Activated CD4-positive, CD25-positive, alpha-beta regulatory T cell treated with anti-CD3 and anti-CD28 coated beads, Interleukin-2, amount 50 U/mL, for 72 hours (primary cell): ENCODE measurements at places on chromosomes 5 and 9.

- no peak for DNase-seq
Observed at GRCh38 chr5:138955013-138955660, 80.0 kb upstream of the LRRTM2 start.

GRCh38 chr5:9699681-9700080, 69.5 kb upstream of the TAS2R1 start:
- no peak for DNase-seq

GRCh38 chr5:37715361-37715760, 124.5 kb downstream of the GDNF start:
- no peak for DNase-seq

DNA sequence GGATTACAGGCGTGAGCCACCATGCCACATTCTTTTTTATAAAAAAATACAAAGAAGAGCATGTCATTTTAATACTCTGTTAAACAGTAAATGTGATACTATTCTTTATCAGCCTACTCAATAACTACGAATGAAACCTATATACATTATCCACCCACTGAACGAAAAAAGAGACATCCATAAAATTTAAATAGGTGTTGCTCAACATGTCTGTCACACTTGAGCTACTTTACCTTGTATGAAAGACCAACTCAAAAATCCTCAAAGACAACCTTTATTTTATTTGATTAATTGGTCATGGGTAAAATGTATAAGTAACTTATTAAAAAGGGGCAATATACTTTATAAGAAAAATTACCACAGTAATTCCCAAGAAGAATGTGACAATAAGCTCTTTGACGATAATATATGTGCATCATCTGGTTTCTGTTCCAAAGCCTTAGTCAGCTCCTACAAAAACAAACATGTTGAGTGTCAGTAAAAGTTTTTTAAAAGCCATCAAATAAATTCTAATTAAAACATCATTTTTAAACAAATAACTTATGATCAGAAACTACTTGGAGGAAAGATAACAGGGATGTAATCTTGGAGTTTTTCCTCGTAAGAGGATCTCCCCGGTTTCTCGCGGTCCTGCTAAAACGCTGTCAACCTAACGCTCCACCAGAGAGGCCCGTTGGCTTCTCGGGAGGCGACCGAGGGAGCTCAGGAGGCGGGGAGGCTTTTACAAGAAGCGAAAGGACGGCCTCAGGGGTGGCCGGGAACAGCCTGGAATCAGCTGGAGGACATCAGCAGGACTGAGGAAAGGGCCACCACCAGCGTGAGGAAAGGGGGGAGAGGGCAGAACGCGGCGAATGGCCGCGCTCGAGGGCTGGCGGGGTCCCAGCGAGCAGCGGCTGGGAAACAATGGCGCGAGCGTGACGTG, 13.5 kb upstream of the ANKRD18B start:
- peak; percentile 46 for DNase-seq

DNA sequence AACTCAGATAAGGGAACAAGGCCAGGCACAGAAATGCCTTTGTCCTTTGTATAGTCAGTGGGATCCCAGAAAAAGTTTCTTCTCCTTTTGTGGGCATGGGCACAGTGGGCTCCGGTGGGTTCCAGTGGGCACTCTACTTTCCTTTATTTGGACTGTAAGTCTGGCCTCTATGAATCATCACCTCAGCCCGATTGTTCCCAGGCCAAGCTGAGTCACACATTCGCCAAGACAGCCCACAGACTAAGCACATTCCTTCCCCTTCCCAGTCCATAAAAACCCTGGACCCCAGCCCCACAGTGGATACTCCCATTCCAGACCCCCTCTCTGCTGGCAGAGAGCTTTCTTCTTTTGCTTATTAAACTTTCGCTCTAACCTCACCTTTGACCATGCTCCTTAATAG, 165.0 kb downstream of the FBXL17 start:
- DNase-seq, result no peak

DNA sequence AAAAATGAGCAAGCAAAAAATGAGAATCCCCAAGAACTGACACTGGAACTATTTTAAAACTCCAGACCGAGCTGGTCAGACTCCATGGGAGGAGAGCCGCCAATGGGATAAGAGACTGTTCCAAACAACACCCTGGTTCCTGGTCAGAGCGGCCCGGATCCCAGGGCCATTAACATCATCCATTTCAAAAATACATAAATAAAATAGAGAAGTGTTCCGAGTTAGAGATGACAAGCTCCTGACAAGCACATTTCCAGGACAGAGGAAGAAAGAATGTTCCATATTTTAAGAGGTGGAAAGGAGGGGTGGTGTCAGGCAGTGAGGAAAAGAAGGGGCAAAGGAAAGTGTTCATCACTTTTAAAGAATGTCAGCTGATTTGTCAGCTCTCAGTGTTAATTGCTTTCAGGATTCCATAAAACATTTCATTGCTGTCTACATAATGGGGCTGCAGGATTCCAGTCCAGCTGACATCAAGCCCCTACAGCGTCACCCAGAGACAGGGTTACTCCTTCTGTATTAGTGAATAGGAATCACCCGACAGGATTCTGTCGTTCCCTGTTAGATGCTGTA, 202.5 kb upstream of the TRIM32 start:
- DNase-seq, result no peak

- no peak for DNase-seq
Observed at GRCh38 chr9:34961574-34962490, 3.7 kb downstream of the PHF24 start.

DNA sequence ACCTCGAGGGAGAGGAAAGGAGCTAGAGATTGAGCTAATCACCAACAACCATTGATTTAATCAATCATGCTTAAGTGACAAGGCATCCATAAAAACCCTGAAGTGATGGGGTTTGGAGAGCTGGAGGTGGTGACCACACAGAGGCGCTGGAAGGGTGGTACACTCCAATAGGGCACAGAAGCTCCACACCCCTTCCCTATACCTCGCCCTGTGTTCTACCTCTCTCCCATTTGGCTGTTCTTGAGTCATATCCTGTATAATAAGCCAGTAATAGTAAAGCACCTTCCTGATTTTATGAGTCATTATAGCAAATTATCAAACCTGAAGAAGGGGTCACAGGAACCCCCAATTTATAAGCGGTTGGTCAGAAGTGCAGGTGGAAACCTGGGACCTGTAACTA, 18.3 kb downstream of the ACTL7B start:
- DNase-seq, result no peak

DNA sequence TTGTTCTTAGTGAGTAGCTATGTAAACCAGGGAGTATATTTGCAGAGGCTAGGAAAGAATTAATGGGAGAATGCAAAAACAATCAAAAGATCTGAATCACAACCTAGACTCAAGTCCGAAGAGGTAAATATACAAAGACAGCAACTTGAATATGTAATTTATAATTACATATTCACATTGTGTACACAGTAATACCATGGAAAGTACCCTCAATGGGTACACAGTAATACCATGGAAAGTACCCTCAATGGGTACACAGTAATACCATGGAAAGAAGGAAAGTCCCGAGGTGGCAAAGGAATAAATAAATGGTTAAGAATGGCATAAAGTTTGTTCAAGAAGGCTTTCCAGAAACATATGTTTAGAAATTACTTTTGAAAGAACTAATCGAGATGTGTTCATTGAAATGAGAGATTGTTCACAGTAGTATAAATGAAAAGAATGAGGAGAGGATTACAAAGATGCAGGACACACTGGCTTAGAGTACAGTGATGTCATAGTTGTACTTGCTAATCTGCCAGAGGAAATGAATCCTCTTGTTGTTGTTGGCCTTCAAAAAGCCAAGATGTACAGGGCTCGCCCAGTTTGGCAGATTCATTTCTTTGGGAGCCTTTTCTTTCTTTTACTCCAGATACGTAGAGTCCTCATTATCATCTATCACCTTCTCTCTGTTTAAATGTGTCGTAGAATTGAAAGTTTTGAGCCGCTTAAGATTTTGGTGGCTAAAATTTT, 116.0 kb downstream of the UNC13B start:
- DNase-seq, result no peak

- no peak for DNase-seq
Observed at GRCh38 chr9:17484906-17485305, 94.0 kb upstream of the SH3GL2 start.

DNA sequence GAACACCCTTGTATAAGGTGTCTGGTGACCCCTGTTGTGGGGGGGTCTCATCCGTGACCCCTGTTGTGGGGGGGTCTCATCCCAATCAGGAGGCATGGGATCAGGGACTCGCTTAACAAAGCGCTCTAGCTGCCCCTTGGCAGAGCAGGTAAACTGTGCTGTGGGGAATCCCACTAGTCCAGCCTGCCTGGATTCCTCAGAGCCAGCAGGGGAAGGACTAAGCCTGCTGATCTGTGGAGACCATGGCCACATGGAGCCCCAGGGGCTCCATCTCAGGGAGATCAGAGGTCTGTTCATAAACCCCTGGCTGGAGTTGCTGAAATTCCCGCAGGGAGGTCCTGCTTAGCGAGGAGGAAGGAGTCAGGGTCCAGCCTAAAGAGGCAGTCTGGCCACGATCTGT, 45.8 kb upstream of the TXNDC8 start:
- no peak for DNase-seq

- DNase-seq, result no peak
Observed at GRCh38 chr5:1654786-1655495, 131.2 kb upstream of the LPCAT1 start.

GRCh38 chr5:145826895-145827674, 8.1 kb downstream of the PRELID2 start:
- no peak for DNase-seq
